CD8-positive, alpha-beta memory T cell (primary cell): ENCODE measurements at places on chromosomes 6 and 20. TPM values are rescaled to one million over a fixed set of nuclear protein-coding genes. Genes with fewer than 3 reads are reported as not detected.

The MLIP gene
- polyA plus RNA-seq = not detected

The GTSF1L gene
- not detected for polyA plus RNA-seq

GRCh38 chr6:36829919-36830544 is 9.2 kb downstream of the CPNE5 start:
- no peak overlapping the region for H3K27ac ChIP-seq
- DNase-seq = no peak
- H3K4me3 ChIP-seq = no peak overlapping the region
- no peaks in the 10 kb centered on the region for H3K27me3 ChIP-seq

DNA sequence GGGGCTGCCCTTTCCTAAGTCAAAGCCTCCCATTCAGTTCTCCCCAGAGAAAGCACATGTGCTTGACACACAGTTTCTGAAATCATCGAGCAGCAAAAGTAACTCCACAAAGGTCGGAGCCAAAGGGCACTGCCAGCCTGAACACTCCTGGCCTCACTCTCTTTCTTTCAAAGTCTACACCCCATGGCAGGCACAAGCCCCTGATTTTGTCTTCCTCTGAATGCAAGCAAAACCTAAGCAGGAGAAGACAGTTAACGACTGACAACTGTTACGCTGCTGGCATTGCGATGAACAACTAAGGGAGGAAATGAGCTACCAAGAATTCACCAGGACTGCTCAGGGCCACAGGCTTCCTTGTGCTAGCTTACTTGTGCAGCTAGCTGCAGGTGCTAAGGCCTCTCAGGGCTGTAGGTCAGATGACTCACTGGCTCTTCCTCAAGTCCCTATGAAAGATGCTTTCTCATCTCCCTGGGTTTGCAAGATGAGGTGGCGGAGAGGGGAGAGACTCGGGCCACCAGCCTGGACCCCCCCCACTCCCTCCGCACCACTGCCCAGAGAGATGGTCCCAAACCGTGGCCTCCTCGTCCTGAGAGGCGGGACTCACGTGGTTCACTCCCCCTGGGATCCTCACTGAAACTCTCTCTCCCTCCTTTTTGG is 208.2 kb downstream of the DLL1 start:
- H3K36me3 ChIP-seq = no peaks in the 10 kb centered on the region
- H3K4me1 ChIP-seq = no peaks in the 10 kb centered on the region
- H3K27me3 ChIP-seq = no peaks in the 10 kb centered on the region
- H3K4me3 ChIP-seq = no peak overlapping the region
- DNase-seq = no peak

DNA sequence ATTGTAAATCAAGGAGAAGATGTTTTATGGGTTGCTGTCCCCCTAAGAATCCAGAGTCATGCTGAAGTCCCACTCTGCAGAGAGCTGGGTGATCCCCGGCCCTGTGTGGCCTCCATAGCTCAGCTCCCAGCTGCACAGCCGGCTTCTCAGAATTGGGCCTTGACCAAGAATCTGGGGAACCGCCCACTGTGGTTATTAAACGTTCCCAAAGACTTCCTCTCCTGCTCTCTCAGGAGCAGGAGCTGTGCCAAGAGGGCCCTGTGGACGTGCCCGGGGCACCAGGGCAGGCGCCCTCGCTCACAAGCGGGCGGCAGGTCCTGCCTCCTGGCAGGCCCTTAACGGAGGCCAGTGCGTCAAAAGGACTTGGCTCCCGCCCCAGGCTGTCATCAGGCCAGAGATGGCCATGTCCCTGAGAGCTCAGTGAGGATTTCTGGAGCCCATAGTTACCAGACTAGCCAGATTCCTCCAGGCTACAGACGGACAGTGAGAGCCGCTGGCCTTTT is 30.4 kb downstream of the ZC3H12D start:
- H3K4me1 ChIP-seq = no peaks in the 10 kb centered on the region
- peaks cover 16% of the 10 kb centered on the region for H3K36me3 ChIP-seq
- no peaks in the 10 kb centered on the region for H3K27me3 ChIP-seq
